ENCODE measurements at places on chromosomes 2 and 18.

GRCh38 chr2:140641163-140641562, 1489.7 kb downstream of the LRP1B start:
- no peak for DNase-seq

DNA sequence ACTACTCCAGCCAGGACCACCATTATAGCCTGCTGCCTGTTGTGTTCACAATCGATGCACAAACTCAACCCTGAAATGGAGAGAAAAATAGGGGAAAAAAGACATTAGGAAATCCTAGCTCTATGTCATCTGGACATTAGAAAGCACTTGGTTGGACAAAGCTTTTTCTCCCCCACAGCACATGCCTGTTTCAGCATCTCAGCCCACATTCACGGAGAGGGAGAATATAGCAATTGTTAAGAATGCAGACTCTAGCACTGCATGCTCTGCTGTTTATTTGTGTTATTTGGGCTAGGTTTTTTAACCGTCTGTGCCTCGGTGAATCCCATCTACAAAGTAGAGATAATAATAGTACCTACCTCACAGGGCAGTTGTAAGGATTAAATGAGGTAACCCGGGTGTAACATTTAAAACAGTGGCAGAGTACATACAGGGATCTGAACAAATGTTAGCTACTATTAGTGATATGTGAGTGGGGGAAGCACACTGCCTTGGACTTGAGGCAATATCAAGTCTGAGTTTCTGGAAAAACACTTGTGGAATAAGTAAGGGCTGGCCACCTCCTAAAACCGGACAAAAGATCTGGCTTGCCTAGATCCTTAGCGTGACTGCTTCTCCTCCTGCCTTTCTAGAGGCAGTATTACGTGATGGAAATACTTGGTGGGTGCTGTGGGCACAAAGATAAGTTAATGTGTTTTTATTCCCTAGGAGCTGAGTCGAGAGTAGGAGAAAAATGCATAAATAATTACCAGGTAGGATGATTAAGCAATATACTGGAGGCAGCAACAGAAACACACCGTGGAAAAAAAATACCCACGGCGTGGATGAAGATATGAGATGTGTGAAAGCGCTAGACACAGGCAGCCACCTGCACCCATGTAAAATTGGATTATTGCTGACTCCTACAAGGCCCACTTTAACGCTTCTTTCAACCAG, 1.0 kb upstream of the PPP1CB start:
- no peak for DNase-seq

DNA sequence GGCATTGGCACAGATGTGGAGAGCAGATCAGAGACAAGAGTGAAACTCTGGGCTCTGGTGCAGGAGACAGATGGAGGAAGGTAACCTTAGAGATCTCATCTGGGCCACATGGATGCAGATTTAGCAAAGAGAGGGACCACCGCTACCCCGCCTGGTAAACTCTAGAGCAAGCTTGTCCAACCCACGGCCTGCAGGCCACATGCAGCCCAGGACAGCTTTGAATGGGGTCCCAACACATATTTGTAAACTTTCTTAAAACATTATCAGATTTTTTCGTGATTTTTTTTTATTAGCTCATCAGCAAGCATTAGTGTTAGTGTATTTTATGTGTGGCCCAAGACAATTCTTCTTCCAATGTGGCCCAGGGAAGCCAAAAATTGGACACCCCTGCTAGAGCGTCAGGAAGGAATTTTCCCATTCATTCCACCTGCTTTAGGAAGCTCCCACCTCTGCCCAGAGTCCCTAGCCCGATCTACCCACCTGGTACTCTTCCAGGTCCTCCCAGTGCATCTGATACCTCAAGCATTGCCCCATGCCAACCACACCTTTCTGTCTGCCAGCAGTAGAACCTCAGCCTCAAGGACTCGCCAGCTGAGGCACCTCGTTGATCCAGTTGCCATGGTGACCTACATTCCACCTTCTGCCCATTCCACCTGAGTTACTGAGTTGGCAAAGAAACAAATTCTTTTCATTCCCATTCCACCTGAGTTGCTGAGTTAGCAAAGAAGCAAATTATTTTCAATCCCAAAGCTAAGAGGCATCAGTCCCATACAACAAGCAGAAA, at the start of gene CIB4:
Gene CIB4, minus strand, starts transcription at position 586 of the 784 bp plus-strand sequence. Its CDS starts 52 bp downstream, at position 534.
- no peak for DNase-seq

DNA sequence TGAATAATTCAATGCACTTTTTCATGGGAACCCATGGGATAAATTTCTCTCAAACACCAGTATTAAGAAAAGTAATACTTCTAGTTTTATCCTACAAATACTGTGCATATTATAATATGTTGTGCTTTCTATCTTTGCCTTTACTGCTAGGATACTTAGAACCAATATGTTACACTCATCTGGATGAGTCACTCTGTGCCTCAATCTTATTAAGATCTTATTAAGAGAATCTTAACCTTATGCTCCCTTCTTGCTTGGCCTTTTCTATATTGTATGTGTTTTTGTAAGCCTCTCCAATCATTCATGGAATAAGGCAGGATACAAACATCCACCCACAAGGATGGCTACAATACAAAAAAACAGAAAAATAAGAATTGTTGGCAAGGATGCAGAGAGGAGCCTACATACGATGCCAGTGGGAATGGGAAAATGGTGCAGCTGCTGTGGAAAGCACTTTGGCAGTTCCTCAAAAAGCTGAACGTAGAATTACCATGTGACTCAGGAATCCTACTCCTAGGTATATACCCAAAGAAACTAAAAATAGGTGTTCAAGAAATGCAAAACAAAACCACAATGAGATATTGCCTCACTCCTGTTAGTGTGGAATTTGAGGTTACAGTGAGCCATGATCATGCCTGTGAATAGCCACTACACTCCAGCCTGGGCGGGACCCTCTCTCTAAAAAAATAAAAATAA, 10.7 kb upstream of the TWSG1 start:
- DNase-seq = no peak

GRCh38 chr2:5734859-5735520, 42.8 kb downstream of the SOX11 start:
- no peak for DNase-seq

GRCh38 chr2:24918326-24919036, 1.6 kb downstream of the ADCY3 start:
- DNase-seq = no peak

DNA sequence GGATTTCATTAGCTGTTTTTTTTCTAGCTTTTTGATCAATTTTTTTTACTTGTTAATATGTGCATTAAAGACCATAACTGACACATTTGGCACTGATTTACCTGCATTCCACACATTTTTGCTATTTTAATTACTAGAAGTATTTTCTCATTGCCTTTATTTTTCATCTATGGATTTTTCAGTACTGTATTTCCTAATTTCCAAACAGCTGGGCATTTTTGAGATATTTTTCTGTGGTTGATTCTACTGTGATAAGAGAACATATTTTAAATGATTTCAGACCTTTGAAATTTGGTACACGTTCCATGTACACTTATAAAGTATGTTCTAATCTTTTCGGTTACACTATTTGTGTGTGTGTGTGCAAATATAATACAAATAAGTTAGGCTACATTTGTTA, 135.3 kb downstream of the PARD3B start:
- DNase-seq = no peak
